Esophagus squamous epithelium (tissue), 5 donors: ENCODE measurements at places on chromosomes 6 and 20.

DNA sequence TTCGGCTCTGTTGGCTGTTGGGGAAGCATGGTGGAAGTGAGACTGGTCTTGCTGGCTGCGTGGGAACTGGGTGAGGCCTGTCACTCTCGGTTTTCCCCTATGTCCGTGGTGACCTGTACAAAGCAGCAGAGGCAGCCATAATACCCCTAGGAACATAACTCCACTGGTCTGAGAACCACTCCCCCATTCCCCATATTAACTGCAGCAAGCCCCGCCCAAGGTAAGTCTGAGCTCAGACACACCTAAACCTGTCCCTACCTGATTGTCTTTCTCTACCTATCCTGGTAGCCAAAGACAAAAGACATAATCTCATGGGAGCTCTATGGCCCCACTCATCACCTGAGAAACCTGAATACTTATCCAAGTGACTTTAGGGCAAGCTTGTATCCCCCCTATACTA is 156.3 kb upstream of the PHACTR1 start:
- DNase-seq = no peak

DNA sequence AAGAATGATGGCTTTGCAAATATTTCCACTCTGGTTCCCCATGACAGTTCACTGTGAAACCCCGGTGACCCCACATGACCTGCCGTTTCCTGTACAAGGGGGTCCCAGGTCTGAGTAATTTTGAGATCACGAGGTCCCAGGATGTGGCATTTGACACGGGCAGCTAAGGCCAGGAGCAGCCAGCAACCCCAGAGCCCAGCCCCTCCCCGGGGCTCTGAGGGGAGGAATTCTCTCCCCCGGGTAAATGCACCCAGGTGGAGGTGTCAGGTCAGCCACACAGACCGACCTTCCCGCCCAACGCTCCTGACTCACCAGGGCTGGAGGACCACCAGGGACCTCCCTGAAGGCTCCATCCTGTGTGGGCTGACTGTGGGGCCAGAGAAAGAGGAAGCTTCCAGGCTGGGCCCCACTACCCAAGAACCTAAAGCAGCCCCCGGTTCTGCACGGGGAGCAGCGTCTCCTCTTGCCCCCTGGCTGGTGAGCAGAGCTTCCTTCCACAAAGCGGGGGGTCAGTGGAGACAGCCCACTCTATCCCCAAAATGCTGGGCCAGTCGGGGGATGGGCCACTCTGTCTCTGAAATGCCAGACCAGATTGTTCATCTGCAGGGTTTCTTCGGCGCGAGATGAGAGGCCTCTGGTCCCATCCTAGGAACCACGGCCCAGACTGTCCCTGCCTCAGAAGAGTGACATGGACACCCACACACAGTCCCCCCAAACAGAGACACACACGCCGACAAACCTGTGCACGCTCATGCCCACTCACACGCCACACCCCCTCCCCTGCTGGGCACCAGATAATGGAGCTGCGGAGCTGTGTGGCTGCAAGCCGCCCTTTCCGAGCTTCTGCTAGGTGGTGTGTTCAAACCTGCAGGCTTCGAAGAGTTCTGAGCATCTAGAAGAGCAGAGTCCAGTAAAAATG is 23.4 kb upstream of the SLCO4A1 start:
- no peak for DNase-seq

GRCh38 chr20:10470276-10470675 is 35.2 kb downstream of the SLX4IP start:
- no peak for DNase-seq

- no peak for DNase-seq
Observed at GRCh38 chr20:21526776-21527175, 12.9 kb upstream of the NKX2-2 start.

- DNase-seq = no peak
Observed at GRCh38 chr6:34386316-34387137, 5.9 kb downstream of the NUDT3 start.

DNA sequence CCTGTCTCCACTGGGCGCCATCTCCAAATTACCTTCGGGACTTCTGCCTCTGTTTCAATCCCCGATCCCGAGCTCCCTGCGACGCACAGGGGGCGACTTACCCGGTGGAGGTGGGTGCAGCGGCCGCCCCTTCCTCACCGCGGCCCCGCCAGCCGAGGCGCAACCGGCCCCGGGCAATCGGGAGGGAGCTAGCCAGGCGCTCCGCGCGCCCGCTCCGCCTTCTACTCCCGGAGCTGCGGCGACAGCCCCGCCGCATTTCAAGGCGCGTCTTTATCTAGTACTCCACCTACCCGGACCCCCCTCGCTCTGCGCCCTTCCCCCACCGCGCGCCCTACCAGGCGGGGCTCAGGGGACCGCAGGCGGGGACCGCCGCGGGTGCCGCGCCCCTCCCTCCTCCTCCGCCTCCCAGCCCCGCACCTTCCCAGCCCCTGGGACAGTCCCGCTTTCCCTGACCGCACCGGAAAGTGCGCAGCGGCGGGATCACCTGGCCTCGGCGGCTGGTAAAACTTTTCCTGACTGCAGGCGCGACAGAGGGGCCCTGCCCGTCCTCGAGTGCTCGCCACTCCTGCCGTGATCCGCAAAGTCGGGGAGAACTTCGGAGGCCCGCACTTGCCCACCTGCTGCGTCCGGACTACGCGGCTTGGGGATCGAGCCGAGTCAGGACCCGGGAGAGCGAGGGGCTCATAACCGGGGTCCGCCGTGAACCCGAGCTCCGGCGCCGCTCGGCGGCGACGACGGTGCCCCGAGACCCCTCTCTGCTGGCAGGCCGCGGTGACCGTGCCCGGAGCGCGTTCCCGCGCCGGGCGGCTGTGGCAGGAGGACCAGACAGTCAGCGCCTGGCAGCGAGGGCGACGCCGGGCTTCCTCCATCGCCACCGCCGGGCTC is 8.0 kb upstream of the NKX2-2 start:
- no peak for DNase-seq
